ENCODE measurements at places on chromosomes 5 and 9.
A peak's percentile ranks its signal among the peaks of the same experiment; 100 is the strongest.

DNA sequence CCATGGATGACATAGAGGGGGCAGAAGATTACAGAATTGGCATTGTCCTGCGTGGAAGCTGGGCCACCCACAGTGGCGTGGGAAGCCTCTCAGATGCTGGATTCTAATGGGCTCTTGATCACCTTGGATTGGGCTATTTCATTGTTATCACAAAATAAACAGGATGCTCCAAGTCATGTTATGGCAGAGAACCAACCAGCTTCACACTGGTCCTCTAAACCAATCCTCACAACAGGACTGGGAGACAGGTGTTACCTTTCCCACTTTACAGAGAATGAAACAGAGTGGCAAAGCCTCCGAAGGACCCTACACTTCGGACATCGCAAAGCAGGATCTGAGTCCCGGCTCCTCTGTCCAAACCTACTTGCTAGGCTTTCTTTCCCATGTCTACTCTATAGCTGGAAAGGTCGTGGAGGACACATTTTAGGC, 455 bp upstream of the SMIM3 start:
- DNase-seq = no peak

DNA sequence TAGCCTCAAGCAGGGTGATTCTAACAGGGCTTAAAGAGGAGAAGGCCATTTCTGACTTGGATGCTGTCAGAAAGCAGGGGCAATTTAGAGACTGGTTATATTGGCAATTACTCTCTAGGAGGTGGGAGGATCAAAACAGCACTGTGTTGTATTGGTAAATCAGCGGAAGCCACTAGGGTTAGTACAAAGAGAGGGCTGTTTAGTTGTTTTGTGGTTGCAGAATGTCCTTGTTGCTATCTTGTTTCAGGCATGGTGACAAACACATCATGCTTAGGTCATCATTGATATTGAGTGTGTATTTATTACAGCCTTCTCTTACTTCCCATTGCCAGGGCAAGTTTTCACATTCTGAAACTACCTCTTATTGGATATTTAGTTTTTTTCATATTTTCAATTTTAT, 165.3 kb downstream of the TAF11L14 start:
- no peak for DNase-seq

DNA sequence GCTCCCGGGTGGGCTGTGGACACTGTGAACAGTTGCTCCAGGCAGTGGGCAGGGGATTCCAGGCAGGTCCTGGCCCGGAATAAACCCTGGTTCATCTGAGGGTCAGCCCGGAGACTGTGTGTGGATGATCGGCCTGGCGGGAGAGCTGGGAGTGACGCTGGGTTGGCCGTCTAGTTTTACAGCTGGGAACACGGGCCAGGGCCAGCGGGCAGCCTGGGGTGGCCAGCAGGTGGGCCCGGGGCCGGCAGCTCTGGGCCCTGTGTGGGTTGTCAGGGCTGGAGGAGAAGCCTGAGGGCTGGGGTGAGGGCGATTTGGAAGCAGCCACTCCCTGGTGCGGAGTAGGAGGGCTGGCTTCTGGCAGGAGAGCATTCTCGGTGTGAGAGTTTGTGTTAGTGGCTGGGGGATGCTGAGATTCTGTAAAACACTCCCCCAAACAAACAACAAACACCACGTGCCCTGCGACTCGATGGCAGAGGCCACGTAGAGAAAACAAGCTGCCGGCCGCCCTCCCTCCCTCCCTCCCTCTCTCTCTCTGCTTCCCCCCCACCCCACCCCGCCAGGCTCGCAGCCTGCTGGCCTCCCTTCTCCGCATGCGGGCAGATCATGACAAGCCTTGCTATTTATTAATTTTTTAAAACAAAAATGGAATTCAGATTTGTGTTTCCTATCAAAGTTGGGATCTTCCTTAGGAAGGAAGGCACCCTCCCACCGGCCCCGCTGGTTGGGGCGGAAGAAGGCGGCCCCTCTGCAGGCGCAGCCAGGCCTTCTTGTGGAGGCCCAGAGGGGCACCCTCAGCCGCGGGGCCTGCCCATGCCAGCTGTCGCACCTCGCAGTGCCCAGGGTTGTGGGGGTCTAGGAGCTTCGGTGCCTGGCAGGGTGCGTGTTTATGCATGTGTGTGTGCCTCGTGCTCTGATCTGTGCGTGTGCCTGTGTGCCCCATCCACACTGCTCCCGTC, 49.5 kb downstream of the RXRA start:
- DNase-seq = no peak

DNA sequence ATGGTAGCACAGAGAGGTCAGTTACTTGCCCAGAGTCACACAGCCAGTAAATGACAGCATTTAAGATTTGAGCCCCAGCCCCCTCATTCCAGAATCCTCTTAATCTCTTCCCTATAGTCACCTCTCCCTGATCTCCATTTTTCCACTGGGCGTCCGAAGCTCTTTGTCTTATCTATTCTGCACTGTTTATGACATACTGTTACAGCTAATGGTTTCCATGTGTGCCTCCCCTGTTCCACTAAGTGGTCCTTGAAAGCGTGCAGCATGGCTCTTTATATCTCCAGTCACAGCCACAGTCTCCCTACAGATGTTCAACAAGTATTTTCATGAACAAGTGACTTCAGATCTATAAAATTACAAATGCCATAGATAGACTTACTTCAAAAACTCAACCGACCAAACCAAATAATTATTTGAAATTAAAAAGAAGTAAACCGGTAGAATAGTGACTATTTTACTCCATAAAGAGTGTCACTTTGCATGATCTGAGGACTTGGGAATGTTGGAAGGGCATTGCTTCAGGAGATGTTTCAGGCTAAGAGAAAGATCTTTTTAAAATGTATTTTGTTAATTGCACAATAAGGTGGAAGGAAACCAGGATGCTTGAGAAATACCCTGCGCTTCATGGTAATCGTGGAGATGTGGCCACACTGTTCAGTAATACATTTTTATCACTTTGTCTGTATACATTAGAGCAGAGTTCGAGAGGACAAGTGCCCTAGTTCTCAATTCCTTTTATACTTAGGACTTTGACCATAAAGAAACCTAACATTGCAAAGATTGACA, 237.2 kb downstream of the FBXL7 start:
- DNase-seq = no peak

- DNase-seq = no peak
Measured at GRCh38 chr5:34751807-34752736, 86.9 kb upstream of the TTC23L start.

DNA sequence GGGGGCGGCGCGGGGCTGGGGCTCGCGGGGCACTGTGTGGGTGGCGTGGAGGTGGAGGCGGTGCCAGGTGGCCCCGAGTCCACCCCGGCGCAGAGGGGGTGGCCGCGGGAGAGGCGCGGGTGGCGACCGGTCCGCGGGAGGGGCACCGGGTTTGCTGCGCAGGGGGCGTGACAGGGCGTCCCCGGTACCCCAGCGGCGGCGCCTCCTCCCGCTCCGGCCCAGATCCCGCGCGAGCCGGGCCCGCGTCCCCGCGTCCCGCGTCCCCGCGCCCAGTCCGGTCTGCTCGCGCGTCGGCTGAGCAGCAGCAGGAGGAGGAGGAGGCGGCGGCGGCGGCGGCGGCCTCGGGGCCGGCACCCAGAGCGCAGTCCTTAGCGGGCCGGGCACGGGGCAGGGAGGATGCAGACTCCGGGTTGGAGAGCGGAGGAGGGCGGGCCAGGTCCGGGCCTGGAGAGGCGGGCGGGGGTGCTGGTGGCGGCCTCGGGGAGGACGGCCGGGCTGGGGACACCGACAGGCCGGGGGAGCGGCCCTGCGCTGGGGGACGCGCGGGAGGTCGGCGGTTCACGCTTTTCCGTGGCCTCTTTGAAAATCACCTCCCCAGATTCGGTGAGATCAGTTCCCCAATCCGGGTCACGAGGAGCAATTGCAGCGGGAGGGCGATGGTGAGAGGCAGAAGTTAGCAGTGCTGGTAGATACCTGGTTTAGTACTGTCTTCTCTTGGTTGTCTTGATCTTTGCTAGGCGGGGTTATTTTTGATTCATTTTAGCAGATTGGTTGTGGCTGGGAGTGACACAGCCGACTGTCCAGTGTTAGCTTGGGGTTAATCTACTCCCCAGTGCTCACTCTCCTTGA, 1.7 kb downstream of the TRIO start:
- DNase-seq = peak; percentile 87

GRCh38 chr9:24698881-24699518, 153.3 kb upstream of the IZUMO3 start:
- DNase-seq = no peak

DNA sequence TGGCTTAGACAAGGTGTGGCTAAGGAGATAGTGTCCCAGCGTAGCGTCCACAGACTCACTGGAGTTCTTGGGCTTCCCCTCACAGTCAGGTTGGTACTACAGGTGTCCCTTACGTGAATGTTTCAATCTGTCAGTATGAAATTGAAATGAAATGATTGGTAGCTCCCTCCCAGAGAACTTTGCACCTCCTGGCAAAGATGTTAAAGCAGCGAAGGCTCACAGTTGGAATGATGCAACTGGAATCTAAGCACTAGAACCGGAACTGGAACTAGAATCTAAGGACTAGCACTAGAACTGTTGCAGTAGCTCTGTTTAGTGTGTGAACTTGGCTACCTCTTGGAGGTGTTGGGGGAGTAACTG, 1.1 kb downstream of the SLC31A1 start:
- no peak for DNase-seq

Measured in GM20000 (cell line).